ENCODE measurements at places on chromosomes 1 and 21.

DNA sequence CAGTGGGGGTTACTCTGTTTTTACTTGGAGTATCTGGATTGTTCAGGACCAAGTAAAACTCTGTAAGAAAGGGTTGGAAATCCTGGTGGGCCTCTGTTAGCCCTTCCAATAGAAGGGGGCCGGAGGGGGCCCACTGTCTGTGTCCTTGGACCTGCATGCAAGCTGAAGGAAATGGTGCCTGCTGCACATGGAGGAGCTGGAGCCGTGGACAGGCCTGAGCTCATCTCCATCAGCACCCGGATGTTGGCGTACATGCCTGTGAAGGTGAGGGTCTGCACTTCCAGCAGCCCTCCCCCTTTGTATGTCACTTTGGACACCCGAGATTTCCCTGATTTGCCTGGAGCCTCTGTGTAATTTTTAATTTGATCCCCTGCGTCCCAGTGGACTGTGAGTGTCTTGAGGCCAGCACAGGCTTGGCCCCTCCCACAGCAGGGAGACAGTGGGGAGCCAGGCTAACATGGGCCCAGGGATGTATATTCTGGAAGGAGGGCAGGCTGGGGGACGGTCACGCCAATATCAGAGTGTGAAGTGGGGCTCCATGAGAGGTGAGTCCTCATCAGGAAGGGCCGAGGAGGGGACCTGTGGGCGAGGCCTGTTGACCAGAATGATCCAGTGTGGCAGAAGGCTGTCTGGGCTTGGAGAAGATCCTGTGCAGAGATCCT is 16.8 kb downstream of the GALNT2 start:
- DNase-seq = no peak

DNA sequence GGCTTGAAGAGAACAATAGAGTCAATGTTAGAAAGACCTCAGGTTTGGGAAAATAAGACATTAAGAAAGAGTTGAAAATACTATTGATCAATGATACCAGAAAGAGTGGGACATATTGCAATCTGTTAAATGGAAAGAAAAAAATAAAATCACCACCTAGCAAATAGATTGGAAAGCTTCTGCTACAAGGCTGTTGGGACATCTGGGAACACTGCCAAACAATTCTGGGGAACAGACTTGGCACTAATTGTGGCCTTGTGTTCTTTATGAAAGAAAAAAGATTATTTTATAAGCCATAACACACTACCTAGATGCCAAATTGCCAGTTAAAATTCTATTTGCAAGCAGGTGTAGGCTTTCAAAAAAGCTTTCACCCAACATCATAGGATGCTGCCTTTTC is 137.8 kb downstream of the TSEN15 start:
- no peak for DNase-seq

- DNase-seq = no peak
Measured at GRCh38 chr1:103960045-103960444, 210.3 kb downstream of the AMY1C start.

- no peak for DNase-seq
Measured at GRCh38 chr1:234978397-234979295, 150.0 kb downstream of the TOMM20 start.

- DNase-seq = no peak
Measured at GRCh38 chr1:218945050-218945449, 228.6 kb upstream of the LYPLAL1 start.

DNA sequence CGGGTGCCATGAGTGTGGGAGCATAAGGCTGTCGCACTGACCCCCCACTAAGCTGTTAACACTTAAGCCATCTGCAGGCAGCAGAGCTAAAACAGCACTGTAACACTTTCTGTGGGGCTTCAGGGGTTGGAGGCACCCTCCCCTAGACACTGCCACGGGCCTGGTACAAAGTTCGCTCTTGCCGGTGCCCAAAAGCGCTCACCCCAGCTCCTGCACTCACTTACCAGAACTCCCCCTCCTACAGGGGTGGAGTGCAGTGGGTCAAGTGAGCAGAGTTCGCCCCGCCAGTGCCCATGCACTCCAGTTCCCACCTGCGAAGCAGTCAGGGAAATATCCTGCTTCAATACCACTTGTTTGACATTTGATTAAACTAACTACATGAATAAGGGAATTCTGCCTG is 46.3 kb upstream of the CFAP298 start:
- DNase-seq = no peak

DNA sequence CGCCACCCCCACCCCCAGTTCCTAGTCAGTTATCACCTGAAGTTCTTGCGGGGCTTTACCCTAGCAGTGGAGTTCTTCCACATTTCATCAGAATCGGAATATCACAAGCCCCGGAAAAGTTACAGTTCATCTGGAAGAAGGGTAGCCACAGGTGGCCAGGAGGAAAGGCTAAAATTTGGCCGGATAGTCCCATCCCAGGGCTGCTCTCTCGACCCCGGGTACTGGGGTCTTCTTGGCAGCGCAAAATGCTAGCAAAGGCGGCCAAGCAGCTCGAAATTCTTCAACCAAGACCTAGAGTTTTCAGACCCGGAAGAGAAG is 7.9 kb downstream of the HLX start:
- no peak for DNase-seq

- DNase-seq = no peak
Measured at GRCh38 chr1:43315963-43316737, 15.4 kb downstream of the TIE1 start.

GRCh38 chr1:118200836-118201235 is 15.8 kb upstream of the SPAG17 start:
- no peak for DNase-seq

DNA sequence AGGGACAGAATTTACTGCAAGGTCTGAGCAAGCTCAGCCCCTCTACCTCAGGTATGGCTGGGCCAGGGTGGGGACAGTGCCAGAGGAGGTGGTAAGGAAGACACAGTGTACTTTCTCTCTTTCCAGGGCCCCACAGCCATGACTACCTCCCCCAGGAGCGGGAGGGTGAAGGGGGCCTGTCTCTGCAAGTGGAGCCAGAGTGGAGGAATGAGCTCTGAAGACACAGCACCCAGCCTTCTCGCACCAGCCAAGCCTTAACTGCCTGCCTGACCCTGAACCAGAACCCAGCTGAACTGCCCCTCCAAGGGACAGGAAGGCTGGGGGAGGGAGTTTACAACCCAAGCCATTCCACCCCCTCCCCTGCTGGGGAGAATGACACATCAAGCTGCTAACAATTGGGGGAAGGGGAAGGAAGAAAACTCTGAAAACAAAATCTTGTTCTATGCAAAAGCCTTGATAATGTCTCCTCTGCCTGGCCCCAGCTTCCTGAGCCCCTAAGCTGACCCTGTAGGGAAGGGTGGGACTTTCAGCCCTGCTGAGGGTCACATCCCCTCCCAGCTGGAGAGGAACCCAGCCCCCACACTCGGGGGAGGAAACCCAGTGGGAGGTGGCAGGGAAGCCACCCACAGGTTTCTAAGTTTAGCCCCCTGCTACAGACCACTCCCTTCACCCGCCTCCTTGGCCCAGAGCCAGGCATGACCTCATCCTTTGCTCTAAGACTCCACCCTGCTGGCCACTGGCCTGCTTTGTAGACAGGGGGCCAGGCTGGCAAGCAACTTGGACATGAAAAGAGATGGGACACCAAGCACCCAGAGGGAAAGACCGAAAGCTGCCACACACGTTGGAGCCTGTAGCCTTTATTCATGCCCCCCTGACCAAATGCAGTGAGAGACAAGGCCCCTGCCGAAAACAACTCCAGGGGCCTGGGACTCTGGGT is 6.4 kb downstream of the RHOC start:
- DNase-seq = peak; percentile 94

DNA sequence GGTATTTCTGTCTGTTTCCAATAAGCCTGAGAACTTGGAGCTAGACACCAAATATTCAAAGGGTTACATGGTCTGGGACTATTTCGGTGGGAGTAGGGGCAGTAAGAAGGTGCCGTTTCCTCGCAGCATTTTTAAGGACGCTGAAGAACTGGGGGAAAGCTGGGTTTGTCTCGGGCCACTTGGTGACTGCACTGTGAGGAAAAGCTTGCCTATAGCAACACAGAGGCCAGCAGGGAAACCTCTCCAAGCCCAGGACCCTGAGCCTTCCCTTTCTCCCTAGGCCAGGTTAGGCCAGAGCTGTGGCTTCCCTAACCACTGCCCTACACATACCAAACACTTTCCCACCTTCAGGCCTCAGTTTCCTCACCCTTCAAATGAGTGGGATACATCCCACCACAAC is 3.3 kb downstream of the GLIS1 start:
- no peak for DNase-seq

- no peak for DNase-seq
Measured at GRCh38 chr1:27678747-27679146, 6.8 kb upstream of the IFI6 start.

GRCh38 chr21:33945652-33946270 is 30.2 kb upstream of the ATP5PO start:
- DNase-seq = no peak

- no peak for DNase-seq
Measured at GRCh38 chr1:3541465-3541864, 69.8 kb downstream of the MEGF6 start.

DNA sequence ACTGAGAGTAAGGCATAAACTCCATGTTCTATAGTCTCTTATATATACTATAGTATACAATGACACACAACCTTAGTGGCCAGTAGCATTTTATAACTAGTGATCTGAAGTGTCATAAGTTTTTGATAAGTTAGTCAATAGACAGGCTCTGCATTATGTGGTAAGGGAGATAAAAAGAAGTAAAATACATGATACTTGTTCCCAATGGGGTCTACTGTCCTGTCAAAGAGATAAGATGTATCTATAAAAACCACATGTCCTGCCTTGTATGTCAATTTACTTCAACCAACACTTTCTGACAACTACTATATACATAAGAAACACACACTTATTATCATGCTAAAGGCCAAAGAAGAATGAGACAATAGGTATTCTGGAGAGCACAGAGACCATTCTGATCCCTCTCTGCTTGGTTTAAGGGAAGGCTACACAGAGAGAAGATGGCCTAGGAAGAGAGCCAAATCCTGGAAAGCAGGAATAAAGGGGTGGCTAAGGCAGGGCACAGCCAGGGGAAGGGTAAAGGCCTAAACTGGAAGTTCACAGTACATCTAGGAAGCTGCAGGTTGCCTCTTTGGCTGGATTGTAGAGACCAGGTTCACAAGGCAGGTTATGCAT is 91.4 kb downstream of the LYST start:
- DNase-seq = no peak

GRCh38 chr1:181104042-181104789 is 15.7 kb downstream of the IER5 start:
- DNase-seq = no peak

DNA sequence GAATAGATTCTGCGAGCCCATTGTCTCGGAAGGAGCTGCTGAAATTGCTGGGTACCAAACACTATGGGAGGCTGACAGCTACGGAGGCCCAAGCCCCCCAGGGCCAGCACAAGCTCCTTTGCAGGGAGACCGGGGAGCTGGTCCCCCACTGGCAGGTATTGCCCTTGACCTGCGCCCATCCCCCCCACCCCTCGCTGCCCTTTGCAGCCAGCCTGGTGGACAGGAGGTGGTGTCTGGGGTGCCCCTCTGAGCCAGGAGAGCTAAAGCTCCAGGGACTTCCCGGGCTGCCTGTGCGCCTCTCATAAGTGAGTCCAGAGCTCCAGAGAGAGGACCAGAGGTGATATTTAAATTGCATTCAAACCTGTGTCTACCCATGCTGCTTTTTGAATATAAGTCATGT is 5.4 kb downstream of the SERTAD4 start:
- DNase-seq = no peak

DNA sequence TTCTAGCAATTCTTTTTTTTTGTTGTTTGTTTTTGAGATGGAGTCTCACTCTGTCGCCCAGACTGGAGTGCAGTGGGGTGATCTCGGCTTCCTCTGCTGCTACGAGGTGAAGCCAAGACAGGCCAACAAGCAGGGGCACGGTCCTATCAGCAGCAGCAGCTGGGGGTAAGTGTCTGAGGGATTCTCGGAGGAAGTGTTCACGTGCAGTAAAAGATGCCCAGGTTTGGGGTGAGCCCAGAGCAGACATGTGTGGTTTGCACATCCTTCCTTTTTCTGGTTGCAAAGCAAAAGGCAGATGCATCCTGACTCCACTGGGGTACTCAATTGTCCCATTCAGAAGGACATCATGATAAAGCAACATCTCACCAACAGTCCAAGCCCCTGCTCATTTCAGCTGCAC is 27.7 kb downstream of the PIGP start:
- DNase-seq = no peak

DNA sequence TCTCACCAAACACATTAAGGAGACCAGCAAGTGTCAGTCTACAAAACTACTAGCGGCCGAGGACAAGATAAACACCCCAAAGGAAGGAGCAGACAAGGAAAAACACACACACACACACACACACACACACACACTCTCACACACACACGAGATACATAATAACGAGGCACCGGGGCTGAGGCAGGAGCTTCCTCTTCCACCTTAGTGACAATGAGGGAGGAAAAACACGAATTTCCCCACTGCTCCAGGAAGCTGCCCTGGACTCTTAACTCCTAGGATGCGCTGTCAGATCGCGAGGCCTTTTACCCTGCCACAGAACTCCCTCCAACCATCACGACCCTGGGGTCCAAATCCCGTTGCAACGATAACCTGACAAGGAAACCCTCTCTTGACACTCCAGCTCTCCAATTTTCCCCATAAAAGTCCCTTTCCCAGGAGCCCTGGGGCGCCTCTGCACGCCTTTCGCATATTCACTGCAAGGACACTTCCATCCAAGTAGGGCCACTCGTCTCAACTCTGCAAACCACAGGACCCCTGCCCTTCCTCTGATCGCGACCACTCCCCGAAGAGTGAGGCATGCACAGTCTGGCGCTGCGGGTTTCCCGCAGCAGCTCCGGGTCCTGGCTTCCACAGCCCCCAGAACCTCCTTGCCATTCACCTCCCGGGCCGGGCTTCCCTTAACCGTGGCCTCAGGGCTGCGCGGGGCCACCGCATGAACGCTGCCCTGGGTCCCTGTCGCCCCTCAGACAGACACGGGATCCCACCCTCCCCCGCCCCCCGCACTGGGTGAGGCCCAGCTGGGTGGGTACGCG is 581 bp downstream of the ETV3 start:
- peak; percentile 24 for DNase-seq

- DNase-seq = no peak
Measured at GRCh38 chr1:201212461-201213055, 21.9 kb downstream of the IGFN1 start.

DNA sequence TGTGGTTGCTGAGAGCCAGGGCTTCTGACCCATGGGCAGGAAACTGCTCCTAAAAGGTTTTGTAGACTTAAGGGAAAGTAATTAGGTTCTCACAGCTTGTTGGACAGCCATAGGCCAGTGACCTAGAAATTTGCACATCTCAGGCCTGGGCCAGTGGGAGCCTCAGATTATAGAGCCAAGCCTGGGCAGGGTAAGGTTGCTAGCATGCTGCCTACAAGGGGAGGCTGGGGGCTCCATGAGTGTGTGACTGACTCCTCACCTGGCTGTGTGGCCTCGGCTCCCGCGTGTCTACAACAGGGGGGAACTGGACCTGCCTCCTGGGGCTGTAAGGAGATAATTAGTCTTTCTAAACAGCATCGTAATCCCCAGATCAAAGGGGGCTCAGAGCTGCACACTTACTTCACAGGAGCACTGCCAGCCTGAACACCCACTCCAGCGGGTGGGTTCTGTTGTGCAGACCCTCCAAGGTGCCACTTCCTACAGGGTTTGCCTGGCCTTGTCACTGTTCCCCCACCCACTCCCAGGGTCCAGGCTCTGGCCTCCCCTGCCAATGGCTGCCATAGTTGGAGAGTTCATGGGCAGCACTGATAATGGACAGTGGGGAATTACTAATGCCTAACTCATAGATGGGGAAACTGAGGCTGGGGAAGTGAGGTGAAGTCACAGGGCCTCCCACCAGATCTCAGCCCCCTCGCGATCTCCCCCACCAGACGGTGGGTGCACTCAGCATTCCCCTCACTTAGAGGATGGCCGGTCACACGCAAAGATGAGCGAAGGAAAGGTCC is 230.4 kb upstream of the TMEM51 start:
- DNase-seq = no peak

- no peak for DNase-seq
Measured at GRCh38 chr1:42739753-42740700, at the start of gene CLDN19. Gene CLDN19, minus strand, starts transcription at chr1:42740236. Its CDS starts 173 bp downstream, at chr1:42740063.
